ENCODE measurements at places on chromosomes 4 and X. TPM values are rescaled to one million over a fixed set of nuclear protein-coding genes. Genes with fewer than 3 reads are reported as not detected.

GYG2 gene
- not detected for total RNA-seq

ANKRD37 gene
- 14.5 TPM for total RNA-seq

MAGEA1 gene
- total RNA-seq: not detected

- no peak overlapping the region for H3K27ac ChIP-seq
- H3K4me3 ChIP-seq: no peak overlapping the region
- H3K36me3 ChIP-seq: no peaks in the 10 kb centered on the region
- H3K4me1 ChIP-seq: no peaks in the 10 kb centered on the region
- no peak for DNase-seq
Observed at GRCh38 chr4:5660185-5660584, 48.2 kb downstream of the EVC2 start.

DNA sequence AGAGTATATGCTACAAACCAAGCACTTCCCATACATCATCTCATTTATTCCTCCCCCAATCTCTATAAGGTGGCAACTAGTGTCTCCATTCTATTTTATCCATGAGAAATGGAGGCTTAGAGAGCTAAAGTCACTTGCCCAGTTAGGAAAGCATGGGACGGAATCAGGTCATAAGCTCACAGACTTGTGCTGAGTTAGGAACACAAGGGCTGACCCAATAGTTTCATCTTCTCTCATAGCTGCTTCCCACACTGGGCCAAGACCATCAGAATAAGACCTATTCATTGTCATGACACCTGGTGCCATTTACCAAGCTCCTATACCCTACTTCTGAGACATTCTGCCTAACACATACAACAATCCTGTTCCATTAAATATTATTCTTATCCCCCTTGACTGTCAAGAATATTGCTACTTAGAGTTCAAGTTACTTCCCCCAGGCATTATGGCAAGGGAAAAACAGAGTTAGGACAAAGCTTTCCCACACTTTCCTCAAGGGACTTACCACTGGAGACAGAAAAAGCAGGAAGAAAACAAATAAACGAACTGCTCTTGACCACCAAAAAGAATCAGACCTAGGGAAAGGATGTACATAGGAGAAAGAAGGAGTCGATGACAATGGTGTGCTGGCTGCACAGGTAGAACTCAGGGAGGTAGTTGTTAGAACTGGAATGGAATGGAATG lies 167.8 kb downstream of the LDB2 start:
- H3K36me3 ChIP-seq: no peaks in the 10 kb centered on the region
- H3K4me3 ChIP-seq: no peak overlapping the region
- no peak overlapping the region for H3K27ac ChIP-seq
- DNase-seq: no peak
- H3K4me1 ChIP-seq: no peaks in the 10 kb centered on the region
- H3K27me3 ChIP-seq: no peaks in the 10 kb centered on the region

DNA sequence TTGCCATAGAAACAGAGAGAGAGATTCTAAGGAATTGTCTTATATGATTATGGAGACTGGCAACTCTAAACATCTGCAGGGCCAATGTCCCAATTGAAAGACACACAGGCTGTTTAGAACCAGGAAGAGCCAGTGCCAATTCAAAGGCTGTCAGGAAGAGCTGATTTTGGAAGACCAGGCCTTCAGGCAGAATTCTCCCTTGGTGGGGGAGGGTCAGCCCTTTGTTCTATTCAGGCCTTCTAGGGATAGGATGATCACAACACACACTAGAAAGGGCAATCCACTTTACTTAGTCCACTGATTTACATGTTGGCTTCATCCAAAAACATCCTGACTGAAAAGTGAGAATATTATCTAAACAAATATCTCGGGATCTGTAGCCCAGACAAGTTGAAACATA lies 15.2 kb downstream of the C4orf46 start:
- no peak overlapping the region for H3K27ac ChIP-seq
- DNase-seq: no peak
- H3K36me3 ChIP-seq: no peaks in the 10 kb centered on the region
- no peaks in the 10 kb centered on the region for H3K27me3 ChIP-seq

- peaks cover 8% of the 10 kb centered on the region for H3K36me3 ChIP-seq
- no peaks in the 10 kb centered on the region for H3K4me1 ChIP-seq
- H3K27ac ChIP-seq: no peak overlapping the region
- no peak for DNase-seq
- no peak overlapping the region for H3K4me3 ChIP-seq
- no peaks in the 10 kb centered on the region for H3K27me3 ChIP-seq
Observed at GRCh38 chr4:42412251-42412650, 15.0 kb downstream of the SHISA3 start.

DNA sequence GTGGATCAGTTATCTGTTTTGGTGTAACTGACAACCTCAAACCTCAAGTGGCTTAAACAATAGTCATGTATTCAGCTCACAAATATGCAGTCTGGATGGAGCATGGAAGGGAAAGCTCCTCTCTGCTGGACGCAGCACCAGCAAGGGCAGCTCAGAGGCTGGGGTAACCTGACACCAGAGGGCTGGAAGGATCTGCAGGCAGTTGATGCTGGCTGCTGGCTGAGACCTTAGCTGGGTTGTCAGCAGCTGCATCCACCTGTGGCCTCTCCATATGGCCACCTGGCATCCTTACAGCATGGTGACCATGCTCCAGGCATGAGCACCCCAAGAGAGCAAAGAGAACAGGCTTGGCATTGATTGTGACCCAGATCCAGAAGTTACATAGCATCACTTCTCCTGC lies 46.7 kb downstream of the ENPP6 start:
- H3K36me3 ChIP-seq: no peaks in the 10 kb centered on the region
- DNase-seq: no peak
- H3K27me3 ChIP-seq: peaks cover 11% of the 10 kb centered on the region
- no peak overlapping the region for H3K27ac ChIP-seq
- no peak overlapping the region for H3K4me3 ChIP-seq
- peaks cover 5% of the 10 kb centered on the region for H3K4me1 ChIP-seq

GRCh38 chrX:54540289-54540688 lies 10.3 kb downstream of the GNL3L start:
- H3K36me3 ChIP-seq: peaks cover 12% of the 10 kb centered on the region
- H3K4me1 ChIP-seq: no peaks in the 10 kb centered on the region
- H3K4me3 ChIP-seq: no peak overlapping the region
- H3K27me3 ChIP-seq: no peaks in the 10 kb centered on the region
- no peak overlapping the region for H3K27ac ChIP-seq
- DNase-seq: no peak

DNA sequence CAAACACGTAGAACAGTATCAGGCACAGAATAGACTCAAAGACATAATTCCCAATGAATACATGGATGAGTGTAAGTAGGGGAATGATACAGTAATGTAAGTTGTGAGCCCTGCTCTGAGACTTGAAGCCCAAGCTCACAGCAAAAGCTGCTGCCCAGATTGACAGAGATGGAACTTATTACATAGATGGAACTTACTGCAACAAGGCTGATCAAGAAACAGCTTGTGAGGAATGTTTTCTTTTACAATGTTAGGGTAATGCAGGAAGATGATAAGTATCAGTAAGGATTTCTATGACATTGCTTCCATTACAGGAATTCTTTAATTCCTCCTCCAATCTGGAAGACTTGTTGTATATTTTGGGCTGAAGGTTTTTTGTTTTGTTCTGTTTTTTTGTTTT lies 278.4 kb downstream of the IL15 start:
- no peaks in the 10 kb centered on the region for H3K27me3 ChIP-seq
- no peak overlapping the region for H3K27ac ChIP-seq
- H3K4me1 ChIP-seq: no peaks in the 10 kb centered on the region

All from CD8-positive, alpha-beta memory T cell (primary cell).